NCI-H1436 treated with DMSO at 0.1 percent for 48 hours (cell line): ENCODE measurements at places on chromosomes 12 and 14.

- no peak for DNase-seq
These were observed 6.3 kb upstream of the NFE2 start for GRCh38 chr12:54306925-54307741.

- no peak for DNase-seq
These were observed 50.4 kb downstream of the PHETA1 start for GRCh38 chr12:111318450-111318849.

- DNase-seq, result no peak
These were observed 59.7 kb upstream of the C14orf132 start for GRCh38 chr14:95979339-95980042.

- DNase-seq, result no peak
These were observed 18.5 kb upstream of the PCNX1 start for GRCh38 chr14:70888681-70889175.

GRCh38 chr14:44788612-44789011, 173.1 kb downstream of the KLHL28 start:
- no peak for DNase-seq

- no peak for DNase-seq
These were observed 7.4 kb downstream of the NKX2-1 start for GRCh38 chr14:36512585-36513003.

DNA sequence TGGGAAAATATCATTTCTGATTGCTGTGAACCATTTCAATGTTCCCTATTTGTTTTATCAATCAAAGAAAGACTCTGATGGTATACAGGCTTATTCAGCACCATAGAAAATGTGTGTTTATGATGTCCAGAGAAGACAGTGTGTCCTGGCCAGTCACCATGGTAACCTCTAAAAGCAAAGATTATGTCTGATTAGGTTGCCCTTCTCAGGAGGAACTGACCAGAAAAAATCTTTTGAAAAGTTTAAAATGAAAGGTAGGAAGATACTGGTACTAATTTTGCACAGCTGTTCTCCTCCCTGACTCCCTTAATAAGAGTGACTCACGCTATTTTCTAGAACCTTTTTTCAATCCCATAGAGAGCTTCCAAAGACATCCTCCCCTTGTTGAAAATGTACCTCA, 391.8 kb upstream of the DCN start:
- DNase-seq, result no peak

DNA sequence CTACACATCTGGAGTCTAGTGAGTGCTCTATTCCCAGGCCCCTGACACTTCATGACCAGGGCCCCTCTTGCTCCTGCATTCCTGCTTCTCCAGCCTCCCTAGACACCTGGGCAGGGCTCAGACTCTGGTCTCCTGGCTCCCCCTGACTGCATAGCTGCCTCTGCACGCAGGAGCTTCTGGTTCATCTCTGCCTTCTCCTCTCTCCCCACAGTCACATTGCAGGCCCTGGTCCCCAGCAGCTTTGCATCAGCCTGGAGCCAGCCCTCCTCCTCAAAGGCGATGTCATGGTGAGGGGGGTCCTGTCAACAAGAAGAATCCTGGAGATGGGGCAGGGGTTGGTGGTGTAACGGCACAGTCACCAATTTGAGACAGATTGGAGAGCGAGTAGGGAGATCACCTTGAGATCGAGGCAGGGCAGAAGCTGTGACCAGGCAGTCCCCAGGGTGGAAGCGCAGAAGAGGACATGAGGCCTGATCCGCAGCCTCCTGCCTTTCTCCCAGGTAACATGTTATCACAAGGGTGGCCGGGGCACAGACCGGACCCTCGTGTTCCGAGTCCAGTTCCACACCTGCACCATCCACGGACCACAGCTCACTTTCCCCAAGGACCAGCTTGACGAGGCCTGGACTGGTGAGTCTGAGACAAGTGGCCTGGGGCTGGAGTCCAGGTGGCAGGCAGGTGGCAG, 8.1 kb downstream of the TNS2 start:
- no peak for DNase-seq

GRCh38 chr14:49420201-49420600, 166.0 kb downstream of the RPS29 start:
- DNase-seq, result no peak
